ENCODE measurements at places on chromosomes 2 and 18.

- DNase-seq = no peak
Observed at GRCh38 chr18:40529478-40529877, 1425.6 kb upstream of the PIK3C3 start.

GRCh38 chr2:201058914-201059313 lies 12.6 kb downstream of the HYCC2 start:
- DNase-seq = no peak

DNA sequence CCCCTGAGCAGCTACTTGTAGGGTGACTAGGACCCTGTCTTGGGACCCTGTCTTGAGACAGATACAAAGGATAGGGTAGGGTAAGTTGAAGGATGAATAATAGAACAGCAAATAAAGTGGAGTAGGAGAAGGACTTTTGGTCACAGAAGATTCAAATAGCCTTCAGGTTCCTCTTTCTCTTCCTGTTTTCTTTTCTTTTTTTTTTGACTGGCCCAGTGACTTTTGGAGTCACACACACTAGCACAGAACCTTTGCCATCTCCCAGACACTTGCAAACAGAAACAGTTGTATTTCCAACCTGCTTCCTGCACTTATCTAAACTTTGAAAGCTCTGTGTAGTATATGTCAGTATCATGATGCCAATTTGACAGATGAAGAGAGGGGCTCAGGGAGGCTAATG lies 108.2 kb downstream of the TDRD15 start:
- no peak for DNase-seq

GRCh38 chr2:171512014-171512413 lies 10.3 kb upstream of the CYBRD1 start:
- DNase-seq = no peak

- DNase-seq = no peak
Observed at GRCh38 chr2:219404954-219405353, 13.2 kb upstream of the DES start.

DNA sequence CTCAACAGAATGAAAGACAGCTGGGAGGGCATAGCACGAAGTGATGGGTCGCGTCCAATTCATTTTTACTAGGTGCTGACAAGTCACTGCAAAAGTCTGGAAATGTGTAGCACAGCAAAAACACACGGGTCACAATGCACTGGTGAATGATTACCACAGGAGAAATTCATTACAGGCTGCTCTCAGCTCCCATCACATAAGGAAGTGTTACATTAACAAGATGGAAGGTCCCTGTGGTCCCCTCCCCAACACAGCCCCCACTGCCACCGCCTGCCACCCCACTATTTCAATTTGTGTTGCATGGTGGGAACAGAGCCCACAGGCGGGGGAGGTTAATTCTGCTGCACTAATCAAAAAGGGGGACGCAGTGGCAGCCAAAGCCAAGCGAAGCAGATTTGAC lies 122.8 kb downstream of the NRP2 start:
- DNase-seq = no peak

DNA sequence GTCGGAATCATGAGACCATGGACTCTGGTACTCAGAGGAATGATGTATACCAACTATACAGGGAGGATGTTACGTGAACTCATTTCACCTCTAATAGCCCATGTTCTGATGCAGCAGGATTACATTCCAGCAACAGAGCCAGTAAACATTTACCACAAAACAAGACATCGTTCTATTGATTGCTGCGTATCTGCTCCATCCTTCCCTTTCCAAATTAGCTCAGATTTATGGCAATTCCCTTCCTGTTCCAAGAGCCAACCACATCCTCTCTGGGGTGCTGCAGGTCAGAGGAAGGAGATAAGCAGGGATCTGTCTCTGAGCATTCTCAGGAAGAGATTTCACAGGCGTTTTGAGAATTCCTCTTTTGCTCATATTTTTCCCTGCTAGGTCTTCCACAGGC lies 98.3 kb downstream of the KLF7 start:
- DNase-seq = no peak

DNA sequence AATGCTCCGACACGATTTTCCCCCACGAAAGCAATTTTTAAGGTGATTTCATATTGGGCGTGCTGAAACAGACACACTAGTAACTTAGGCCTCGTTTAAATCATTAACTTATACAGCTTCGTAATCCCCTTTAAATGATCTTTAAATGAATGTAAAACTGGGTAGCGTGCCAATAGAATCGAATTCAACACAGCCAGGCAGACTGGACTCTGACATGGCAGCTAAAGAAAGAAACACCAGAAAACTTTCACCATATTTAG lies 2.4 kb upstream of the ID2 start:
- no peak for DNase-seq

DNA sequence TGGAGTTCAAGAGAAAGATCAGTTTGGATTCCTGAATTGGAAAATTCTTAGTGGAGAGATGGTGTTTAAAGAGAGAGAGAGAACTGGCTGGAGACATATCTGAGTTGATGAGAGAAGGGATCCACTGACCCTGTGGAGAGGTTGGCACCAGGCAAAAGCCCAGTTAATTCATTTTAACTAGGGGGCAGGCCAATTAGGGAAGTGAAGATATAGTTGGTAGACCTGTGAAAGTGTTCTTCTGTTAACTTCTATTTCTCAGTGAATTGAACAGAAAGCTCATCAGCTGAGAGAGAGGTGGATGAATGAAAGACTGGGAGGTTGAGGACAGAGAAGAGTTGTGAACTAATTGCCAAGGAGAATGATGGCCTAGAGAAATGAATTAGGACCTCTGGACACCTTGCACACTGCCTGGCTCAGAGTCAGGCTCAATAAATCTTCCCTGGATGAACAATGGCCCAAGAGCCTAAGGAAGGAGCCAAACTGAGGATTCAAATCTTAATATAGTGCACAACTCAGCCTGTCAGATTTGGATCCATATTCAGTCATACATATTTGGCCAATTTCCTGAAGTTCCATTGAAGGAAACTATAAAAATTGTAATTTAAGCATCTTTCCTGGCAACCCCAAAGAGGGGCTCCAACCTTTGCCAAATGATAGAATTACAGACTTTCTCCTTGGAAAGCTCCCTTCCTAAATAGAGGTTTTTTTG lies 82.2 kb upstream of the RMDN2 start:
- DNase-seq = no peak

Measured in adipocyte (in vitro differentiated cells).